Stimulated activated CD8-positive, alpha-beta memory T cell treated with anti-CD3 and anti-CD28 coated beads, Interleukin-4, amount 100 ng/mL, for 24 hours (primary cell): ENCODE measurements at places on chromosomes 1 and 21.
A peak's percentile ranks its signal among the peaks of the same experiment; 100 is the strongest.

DNA sequence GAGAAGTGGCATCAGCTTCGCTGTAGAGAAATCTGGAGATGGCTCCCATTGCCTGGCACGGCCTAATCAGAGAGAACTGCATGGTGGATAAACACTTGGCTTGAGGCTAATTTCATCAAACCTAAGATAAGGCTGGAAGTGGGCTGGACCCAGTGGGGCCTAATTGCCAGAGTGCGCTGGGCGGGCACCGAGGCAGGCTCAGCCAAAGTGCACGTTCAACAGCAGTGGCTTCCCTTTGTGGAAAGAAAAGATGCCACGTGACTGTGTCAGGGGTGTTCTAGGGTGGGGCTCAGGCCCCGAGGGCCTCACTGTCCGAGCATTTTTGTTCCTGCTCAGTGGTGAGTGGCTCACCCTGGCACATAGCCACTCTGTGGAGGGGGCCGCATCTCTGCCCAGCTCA, 5.8 kb downstream of the PLCH2 start:
- DNase-seq = no peak

GRCh38 chr1:219659684-219660083, 46.8 kb upstream of the ZC3H11B start:
- DNase-seq = no peak

GRCh38 chr1:93743465-93743864, 61.8 kb upstream of the BCAR3 start:
- DNase-seq = no peak

- DNase-seq = no peak
These were observed 136.6 kb upstream of the HMGB4 start for GRCh38 chr1:33727310-33727709.

DNA sequence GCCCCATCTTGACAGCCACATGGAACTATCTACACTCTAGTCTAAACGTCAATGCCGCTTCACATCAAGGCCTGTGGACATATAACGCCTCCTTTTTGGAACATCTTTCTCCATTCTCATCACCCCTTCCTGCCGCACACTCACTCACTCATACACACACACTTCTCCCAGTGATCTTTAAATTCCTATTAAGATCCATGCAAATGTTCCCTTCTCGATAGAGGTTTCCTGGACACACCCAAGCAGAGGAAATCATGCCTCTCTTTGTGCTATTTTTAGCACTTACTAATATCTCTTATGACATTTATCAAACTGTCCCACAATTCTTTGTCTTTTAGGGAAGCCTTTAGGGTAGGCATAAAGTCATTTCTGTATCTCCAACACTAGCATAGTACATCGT, 28.2 kb upstream of the SLAMF9 start:
- no peak for DNase-seq

GRCh38 chr1:150979092-150980056, 2.7 kb upstream of the ANXA9 start:
- peak; percentile 77 for DNase-seq

DNA sequence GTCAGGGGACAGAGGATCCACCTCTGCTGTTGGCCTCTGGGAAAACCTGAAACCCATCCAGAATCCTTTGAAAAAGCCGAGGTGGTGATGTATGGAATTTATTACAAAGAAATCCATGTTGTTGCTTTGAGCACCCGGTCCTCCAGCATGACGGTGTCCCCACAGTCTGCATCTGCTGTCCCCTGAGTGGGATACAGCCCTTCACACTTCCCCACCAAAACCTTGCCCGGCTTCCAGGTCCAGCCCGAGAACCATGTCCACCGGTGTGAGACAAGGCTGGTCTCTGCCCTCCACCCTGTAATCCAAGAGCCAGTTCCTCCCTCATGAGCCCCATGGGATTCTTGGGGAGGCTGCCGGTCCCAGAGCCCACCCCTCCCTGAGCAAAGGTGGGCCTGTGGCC, 70.5 kb downstream of the STUM start:
- no peak for DNase-seq

DNA sequence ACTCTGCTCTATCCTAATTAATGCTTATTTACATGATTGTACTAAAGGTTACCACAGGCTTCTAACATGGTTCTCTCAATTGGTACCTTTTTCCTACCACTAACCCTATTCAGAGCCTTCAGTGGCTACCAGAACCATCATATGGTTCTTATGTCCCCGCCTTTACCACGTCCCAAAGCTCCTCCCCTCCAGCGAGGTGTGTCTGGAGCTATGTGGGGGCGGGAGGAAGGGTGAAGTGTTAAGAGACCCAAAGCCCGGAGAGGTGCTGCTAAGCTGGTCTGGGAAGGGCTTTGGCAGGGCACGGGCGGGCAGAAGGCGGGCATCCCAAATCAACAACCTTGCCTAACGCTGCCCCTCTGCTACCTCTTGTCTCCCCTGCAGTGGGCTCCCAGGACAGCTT, 10.0 kb downstream of the SPATA46 start:
- no peak for DNase-seq

DNA sequence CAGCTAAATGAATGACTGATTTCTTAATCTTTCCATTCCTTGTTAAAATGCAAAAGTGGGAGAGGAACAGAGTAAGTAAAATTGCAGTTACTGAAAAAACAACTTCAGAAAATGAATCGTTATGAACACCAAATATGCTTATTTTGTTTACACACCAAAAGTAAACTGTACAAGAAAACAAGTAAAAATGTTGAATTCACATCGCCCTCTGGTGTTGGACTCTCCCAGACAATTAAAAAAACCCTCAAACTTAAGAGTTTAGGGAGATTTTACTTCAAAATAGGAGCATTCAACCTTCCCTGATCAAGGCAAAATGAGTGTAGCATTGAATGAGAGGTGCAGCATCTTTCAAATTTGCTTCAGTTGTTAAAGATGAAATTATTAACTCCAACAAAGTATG, 19.4 kb upstream of the ESRRG start:
- no peak for DNase-seq

DNA sequence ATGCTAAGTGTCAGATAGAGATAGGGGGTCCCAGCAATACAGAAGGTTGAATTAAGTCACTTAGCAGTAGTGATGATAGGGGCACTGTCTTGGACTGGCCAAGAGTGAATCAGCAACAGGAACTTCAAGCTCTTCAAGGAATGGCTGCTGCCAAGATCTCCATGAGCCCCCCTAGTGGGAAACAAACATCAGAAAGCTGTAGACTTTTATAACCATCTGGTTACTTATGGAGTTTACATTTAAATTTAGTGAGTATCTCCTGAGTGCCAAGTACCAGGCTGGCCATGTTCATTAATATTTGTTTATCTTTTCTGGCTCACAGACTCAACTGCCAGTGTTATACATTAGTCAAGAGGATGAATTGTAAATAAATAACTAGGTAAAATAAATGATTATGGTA, 327.3 kb downstream of the TTLL7 start:
- DNase-seq = no peak

GRCh38 chr1:110004583-110004982, 20.0 kb downstream of the AHCYL1 start:
- no peak for DNase-seq

GRCh38 chr1:199155166-199156019, 516.6 kb downstream of the PTPRC start:
- no peak for DNase-seq

GRCh38 chr1:110426854-110427253, 19.4 kb upstream of the LAMTOR5 start:
- DNase-seq = no peak

DNA sequence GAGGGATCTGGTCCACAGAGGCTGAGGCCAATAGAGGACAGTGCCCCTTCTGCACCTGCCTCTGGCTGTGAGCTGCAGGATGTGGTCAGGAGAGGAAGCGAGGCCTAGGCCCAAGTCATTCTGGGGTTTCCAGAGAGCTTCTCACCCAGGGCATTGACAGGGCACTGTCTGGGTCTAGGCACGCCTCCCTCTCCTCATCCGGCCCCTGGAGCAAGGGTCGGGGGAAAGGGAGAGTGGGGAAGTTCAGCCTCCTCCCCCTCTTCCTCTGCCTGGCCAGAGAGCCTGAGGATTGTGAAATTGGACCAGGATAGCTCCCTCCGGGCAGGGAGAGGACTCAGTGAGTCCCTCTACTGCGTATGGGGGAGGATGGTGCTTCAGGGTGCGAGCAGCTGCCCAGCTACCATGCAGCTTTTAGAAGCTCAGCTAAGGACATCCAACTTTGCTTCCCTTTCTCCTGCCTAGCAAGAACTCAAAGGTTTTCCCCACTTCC, 6.3 kb upstream of the INAVA start:
- DNase-seq = peak; percentile 52

DNA sequence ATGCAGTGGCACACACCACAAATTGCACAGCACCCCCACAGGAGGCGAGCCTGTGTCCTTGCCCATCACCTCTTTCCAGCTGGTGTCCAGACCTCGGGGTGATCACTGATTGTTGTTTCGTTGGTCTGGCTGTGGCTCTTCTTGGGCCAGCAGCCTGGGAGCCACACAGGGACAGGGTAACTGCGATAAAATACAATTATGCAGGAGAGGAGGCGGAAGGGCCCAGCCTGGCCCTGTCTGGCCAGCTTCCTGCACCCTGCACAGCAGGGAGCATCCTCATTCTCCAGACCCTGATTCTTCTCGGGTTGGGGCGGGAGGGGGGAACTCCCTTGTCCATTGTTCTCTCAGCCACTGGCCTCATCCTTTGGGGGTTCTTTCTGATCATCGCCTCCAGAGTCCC, 83.6 kb downstream of the ADARB1 start:
- DNase-seq = no peak

GRCh38 chr1:109756848-109757521, 6.7 kb downstream of the EPS8L3 start:
- no peak for DNase-seq

DNA sequence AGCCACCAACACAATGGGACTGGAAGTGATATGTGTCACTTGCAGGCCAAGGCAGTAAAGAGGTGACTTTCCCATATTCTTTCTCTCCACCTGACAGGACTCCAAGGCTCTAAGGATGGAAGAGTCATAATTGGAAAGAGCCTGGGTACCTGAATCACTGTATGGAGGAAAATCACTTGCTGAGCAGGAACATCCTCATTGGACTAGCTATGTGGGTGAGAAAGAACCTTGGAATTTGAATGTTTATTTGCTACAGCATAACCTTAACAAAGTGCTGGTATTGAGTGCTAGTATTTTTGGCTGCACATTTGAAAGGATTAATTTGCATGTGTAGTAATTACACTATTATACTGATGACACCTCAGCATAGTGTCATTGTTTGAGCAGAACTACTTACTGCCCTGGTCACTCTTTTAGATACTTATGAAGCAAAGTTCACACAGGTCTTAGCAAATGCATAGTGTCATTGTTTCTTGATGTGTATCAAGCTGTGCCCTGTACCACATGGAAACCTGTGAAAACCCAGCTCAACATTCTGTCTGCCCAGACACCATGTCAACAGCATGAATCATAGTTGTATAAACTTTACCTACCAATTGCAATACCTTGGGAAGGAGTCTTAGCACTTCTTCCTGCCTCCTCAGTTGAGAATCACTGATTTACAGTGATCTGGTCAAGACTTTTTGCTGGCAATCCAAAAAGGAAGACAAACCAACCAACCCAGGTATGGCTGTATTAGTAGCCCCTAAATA, 5.1 kb upstream of the S100A10 start:
- no peak for DNase-seq

GRCh38 chr21:39400173-39400572, 45.4 kb downstream of the LCA5L start:
- DNase-seq = no peak

- no peak for DNase-seq
These were observed 15.2 kb downstream of the RIPK4 start for GRCh38 chr21:41751611-41752011.

GRCh38 chr1:10340930-10341590, 57.8 kb upstream of the PGD start:
- DNase-seq = no peak

DNA sequence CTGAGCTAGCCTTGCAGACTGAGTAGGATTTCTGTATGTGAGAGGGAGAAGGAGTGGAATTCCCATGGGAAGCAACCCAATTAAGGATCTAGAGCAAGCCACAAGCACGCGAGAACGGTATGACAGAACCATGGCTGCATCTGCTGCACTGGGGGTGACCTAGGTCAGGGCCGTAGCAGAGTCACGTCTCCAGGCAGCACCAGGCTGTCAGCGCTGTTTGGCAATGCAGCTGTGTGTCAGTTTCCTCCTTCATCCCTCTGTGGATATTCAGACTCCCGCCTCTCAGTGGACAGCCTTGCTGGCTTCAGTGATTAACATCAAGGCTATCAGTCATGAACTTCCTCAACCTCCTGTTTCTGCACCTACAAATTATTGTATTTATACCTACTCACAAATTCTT, 118.1 kb upstream of the PPP2R5A start:
- no peak for DNase-seq

- no peak for DNase-seq
These were observed 1657.7 kb downstream of the KCNT2 start for GRCh38 chr1:194950584-194950983.

DNA sequence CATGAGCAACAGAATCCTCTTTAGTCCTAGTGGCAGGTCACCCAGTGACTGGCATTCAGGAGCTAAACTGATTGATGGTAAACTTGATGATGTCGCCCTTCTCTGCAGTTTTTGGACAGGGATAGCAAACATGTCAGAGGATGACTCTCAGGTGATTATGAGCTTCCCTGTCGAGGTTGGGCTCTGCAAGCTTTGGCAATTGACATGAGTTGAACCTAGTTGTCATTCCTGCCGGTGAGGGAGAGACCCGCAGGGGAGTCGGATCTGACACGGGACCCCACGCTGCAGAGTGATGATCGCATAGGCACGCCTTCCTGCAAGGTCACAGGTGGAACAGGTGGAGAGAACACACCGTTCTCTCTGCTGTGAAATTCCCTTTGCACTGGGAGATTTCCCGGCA, 438.0 kb upstream of the VAMP3 start:
- no peak for DNase-seq

GRCh38 chr1:220544901-220545303, 17.0 kb downstream of the MARK1 start:
- DNase-seq = no peak

DNA sequence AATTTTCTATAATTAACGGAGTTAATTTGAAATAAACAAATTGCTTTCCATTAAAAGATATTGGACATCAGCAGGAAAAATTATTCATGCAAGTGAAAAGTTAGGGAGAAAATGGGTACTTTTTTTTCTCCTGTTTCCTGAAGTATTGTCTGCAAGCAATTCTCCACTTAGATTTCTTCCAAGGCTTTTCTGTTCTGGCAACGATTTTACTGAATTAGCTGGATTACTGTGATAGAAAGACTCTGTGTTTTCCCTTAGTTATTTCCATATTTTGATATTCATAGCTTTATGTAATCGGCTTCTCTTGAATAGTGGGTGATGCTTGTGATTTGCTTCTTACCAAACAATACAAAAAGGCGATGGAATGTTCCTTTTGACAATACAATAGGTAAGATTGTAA, 1333.9 kb downstream of the AMY1C start:
- no peak for DNase-seq

GRCh38 chr1:112776688-112777087, 61.6 kb upstream of the PPM1J start:
- DNase-seq = no peak

GRCh38 chr1:155320661-155321617, at the start of gene RUSC1:
TSS of gene RUSC1 (plus strand) at chr1:155320894. CDS start at chr1:155321774, 880 bp downstream.
- DNase-seq = peak; percentile 70

GRCh38 chr1:119647734-119648619, at the start of gene ZNF697:
TSS of gene ZNF697 (minus strand) at chr1:119648266. CDS start at chr1:119626100, 22,166 bp downstream.
- peak; percentile 19 for DNase-seq

- DNase-seq = no peak
These were observed 425.1 kb downstream of the KIF26B start for GRCh38 chr1:245579881-245580280.

GRCh38 chr1:182387566-182387965, 4.0 kb downstream of the GLUL start:
- no peak for DNase-seq

GRCh38 chr1:156435545-156436140, 64.9 kb downstream of the MEF2D start:
- DNase-seq = no peak
